ENCODE measurements at places on chromosomes 2 and 18. TPM values are rescaled to one million over a fixed set of nuclear protein-coding genes. Genes with fewer than 3 reads are reported as not detected.
A peak's percentile ranks its signal among the peaks of the same experiment; 100 is the strongest.

The CDH2 gene
- polyA plus RNA-seq, result 0.45 TPM

- no peak overlapping the region for H3K27ac ChIP-seq
- H3K36me3 ChIP-seq, result no peaks in the 10 kb centered on the region
- no peaks in the 10 kb centered on the region for H3K4me1 ChIP-seq
- H3K4me3 ChIP-seq, result no peak overlapping the region
- DNase-seq, result no peak
- no peaks in the 10 kb centered on the region for H3K27me3 ChIP-seq
Observed at GRCh38 chr2:161681046-161681445, 56.8 kb downstream of the SLC4A10 start.

DNA sequence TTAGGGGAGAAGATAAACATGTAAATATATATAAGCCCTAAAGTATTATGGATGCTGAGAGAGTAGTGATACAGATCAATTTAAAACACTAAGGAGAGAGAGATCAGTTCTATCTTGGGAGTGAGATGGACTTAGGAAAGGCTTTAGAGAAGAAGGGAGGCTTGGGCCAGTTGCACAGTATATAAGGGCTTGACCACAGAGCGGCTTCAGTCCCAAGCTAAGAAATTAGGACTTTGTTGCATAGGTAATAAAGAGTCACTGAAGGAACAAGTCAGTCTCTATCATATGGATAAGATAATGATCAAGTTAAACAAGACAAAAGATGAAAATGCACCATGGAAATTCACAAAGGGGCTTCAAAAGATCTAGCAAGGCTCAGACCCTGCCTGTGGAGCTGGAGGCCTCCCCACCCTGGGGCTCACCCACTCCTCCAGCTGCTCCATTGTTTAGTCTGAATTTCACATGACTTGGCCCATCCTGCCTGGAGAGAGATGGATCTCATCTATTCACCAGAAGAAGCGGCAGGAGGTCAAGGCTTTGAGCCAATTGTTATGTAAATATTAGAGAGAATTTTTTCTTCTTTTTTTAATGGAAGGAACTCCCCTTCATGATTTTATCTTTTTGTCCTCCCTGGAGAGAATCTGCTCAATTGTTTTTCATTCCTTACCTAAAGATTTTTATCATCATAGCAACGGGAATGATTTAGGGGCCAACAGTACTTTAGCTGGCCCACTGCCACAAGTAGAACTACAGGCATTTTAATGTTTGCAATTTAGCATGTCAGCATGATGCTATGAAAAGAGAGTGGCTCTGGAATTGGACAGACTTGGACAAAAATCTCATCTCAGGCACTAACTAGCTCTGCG lies 44.0 kb downstream of the GYPC start:
- H3K36me3 ChIP-seq, result peaks cover 9% of the 10 kb centered on the region
- no peak for DNase-seq
- no peaks in the 10 kb centered on the region for H3K4me1 ChIP-seq

GRCh38 chr2:196435189-196435588 lies 204.3 kb upstream of the CCDC150 start:
- no peak overlapping the region for H3K4me3 ChIP-seq
- no peak for DNase-seq
- H3K4me1 ChIP-seq, result no peaks in the 10 kb centered on the region
- H3K27ac ChIP-seq, result no peak overlapping the region
- no peaks in the 10 kb centered on the region for H3K27me3 ChIP-seq
- H3K36me3 ChIP-seq, result no peaks in the 10 kb centered on the region

DNA sequence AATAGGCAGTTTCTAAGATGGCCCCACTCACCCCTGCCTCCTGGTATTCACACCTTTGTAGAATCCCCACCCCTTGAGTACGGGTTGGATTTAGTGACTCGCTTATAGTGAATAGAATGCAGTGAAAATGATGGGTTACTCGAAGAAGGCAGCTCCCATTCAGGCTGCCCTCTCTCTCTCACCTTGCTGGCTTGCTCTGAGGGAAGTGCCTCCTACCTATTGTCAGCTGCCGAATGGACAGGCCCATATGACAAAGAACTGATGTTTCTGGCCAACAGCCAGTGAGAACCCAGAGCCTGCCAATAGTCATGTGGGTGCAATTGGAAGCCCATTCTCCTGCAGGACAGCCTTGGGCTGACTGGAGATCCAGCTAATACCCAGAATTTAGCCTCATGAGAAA lies 22.1 kb upstream of the RNF103 start:
- H3K27me3 ChIP-seq, result no peaks in the 10 kb centered on the region
- no peak overlapping the region for H3K27ac ChIP-seq
- H3K4me3 ChIP-seq, result no peak overlapping the region
- DNase-seq, result no peak

The LIMS2 gene
- polyA plus RNA-seq, result 27.0 TPM

DNA sequence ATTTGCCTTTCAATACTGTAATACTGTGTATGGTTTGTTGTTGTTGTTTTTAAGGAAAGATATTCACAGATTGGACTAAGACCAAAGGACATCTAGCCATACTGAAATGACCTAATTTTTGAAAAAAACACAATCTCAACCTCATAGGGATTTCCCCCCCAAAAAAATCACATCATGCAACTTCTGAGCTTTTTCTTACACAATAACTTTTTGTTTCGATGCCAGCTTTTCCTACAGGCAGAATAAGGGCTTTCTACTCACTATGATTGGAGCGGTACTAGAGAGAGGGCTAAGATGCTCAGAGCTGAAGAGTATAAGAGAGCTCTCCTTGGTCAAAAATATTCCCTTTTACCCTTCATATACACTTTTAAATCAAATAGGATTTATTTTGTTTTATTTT lies 32.4 kb upstream of the SLC3A1 start:
- DNase-seq, result no peak
- H3K27me3 ChIP-seq, result no peaks in the 10 kb centered on the region
- no peak overlapping the region for H3K4me3 ChIP-seq
- no peaks in the 10 kb centered on the region for H3K36me3 ChIP-seq
- peaks cover 7% of the 10 kb centered on the region for H3K4me1 ChIP-seq
- H3K27ac ChIP-seq, result no peak overlapping the region

The TNS1 gene
- not detected for polyA plus RNA-seq

The C1QL2 gene
- polyA plus RNA-seq, result not detected

DNA sequence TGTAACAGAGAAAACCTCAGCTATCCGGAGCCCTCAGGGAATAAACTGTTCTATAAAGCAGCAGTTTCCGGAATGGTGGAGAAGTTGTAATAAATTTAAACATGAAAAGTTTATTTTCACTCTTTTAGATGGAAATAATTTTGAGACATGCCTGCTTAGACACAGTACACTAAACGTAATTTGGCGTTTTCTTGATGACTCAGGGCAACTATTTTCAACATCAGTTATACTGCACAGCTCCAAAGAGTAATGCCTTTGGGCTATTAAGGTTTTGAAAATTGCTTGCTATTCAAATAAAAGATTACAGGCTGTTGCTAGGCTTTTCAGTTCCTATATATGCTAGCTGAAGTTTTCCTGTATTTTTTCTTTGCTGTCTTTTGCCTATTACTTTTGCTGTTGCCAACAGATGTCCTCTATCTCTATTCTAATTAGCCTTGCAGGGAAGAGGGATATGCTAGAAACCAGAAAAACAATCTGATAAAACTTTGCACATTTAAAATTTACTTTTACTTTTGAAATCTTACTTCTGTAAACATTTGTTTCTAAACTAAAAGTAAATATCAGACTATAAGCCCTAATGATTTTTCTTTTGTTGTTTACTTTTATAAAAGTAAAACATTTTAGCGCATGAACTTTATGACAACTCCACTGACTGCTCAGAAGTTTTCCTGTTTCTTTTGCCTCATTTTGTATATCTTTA lies 113.4 kb upstream of the WDSUB1 start:
- H3K27ac ChIP-seq, result no peak overlapping the region
- H3K27me3 ChIP-seq, result no peaks in the 10 kb centered on the region
- DNase-seq, result no peak
- no peaks in the 10 kb centered on the region for H3K4me1 ChIP-seq

DNA sequence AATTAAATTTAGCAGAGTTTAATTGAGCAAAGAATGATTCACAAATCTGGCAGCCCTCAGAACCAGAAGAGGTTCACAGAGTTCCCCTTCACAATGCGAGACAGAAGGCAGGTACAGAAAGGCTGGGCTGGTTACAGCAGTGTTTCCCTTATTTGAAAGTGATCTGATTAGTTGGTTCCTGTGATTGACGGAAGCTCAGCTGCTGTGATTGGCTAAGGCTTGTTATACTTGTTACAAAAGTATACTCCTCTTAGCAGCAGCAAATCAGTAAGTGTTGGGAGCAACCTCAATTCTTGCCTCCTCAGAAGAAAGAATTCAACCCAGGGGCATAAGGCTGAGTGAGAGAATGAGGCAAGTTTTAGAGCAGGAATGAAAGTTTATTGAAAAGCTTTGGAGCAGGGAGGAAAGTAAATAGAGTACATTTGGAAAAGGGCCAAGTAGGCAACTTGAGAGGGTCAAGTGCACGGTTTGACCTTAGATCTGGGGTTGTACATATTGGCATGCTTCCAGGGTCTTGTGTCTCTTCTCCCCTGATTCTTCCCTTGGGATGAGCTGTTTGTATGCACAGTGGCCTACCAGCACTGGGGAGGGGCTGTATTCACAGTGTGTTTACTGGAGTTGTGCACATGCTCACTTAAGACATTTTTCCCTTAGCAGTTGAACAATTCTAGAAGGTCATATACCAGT lies 431.8 kb upstream of the RAB12 start:
- no peak for DNase-seq
- no peaks in the 10 kb centered on the region for H3K4me1 ChIP-seq
- no peak overlapping the region for H3K4me3 ChIP-seq
- H3K27me3 ChIP-seq, result no peaks in the 10 kb centered on the region

The ASPRV1 gene
- 0.91 TPM for polyA plus RNA-seq

- H3K27me3 ChIP-seq, result no peaks in the 10 kb centered on the region
- no peaks in the 10 kb centered on the region for H3K4me1 ChIP-seq
- H3K27ac ChIP-seq, result no peak overlapping the region
- no peak for DNase-seq
- no peak overlapping the region for H3K4me3 ChIP-seq
- H3K36me3 ChIP-seq, result no peaks in the 10 kb centered on the region
Observed at GRCh38 chr2:140154271-140154670, 1374.1 kb upstream of the NXPH2 start.

DNA sequence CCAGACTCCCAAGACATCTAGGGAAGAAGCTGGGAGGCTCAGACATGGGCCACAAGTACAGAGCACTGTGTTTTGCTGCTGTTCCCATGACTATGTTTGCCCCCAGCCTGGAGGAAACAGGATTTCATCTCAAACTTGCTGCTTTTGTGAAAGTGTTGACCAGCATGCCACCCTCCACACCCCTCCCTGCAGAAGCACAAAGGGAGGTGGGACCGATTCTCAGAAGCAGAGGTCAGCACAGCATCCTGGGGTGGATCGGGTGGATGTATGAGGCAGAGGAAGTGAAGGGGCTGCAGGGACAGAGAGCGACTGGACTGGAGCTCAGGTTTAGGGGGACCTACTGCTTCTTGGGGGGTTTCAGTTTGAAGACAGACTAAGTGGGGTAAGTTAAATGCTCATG lies 209.2 kb downstream of the ZNF516 start:
- no peak overlapping the region for H3K4me3 ChIP-seq
- no peaks in the 10 kb centered on the region for H3K4me1 ChIP-seq
- no peaks in the 10 kb centered on the region for H3K36me3 ChIP-seq
- no peak for DNase-seq
- H3K27me3 ChIP-seq, result peaks cover 3% of the 10 kb centered on the region

GRCh38 chr18:59871711-59872362 lies 28.0 kb upstream of the PMAIP1 start:
- H3K27me3 ChIP-seq, result no peaks in the 10 kb centered on the region
- no peaks in the 10 kb centered on the region for H3K4me1 ChIP-seq
- H3K27ac ChIP-seq, result no peak overlapping the region
- no peak overlapping the region for H3K4me3 ChIP-seq
- DNase-seq, result no peak

The HES6 gene
- polyA plus RNA-seq, result 0.61 TPM

GRCh38 chr2:4358837-4359236 lies 655.5 kb downstream of the DCDC2C start:
- no peak for DNase-seq
- no peaks in the 10 kb centered on the region for H3K27me3 ChIP-seq
- no peak overlapping the region for H3K27ac ChIP-seq
- H3K4me3 ChIP-seq, result no peak overlapping the region

- H3K4me1 ChIP-seq, result peaks cover 52% of the 10 kb centered on the region
- peak overlapping the region; percentile 17 for H3K27ac ChIP-seq
- H3K4me3 ChIP-seq, result no peak overlapping the region
- no peaks in the 10 kb centered on the region for H3K36me3 ChIP-seq
- DNase-seq, result peak; percentile 38
Observed at GRCh38 chr2:225025917-225026571, 16.2 kb downstream of the DOCK10 start.

The CRYGC gene
- not detected for polyA plus RNA-seq

The POTEI gene
- not detected for polyA plus RNA-seq

The MSTN gene
- polyA plus RNA-seq, result not detected

The SPDYA gene
- not detected for polyA plus RNA-seq

GRCh38 chr18:58310517-58310916 lies 266.5 kb downstream of the NEDD4L start:
- no peaks in the 10 kb centered on the region for H3K4me1 ChIP-seq
- H3K4me3 ChIP-seq, result peak overlapping the region; percentile 24
- H3K36me3 ChIP-seq, result no peaks in the 10 kb centered on the region
- no peaks in the 10 kb centered on the region for H3K27me3 ChIP-seq
- H3K27ac ChIP-seq, result peak overlapping the region; percentile 53
- peak; percentile 67 for DNase-seq

- no peaks in the 10 kb centered on the region for H3K36me3 ChIP-seq
- H3K27me3 ChIP-seq, result no peaks in the 10 kb centered on the region
- peaks cover 95% of the 10 kb centered on the region for H3K4me1 ChIP-seq
- H3K4me3 ChIP-seq, result peak overlapping the region; percentile 2
- H3K27ac ChIP-seq, result peak overlapping the region; percentile 81
Observed at GRCh38 chr2:105756435-105756834, 11.7 kb downstream of the NCK2 start.

The CPLX4 gene
- not detected for polyA plus RNA-seq

DNA sequence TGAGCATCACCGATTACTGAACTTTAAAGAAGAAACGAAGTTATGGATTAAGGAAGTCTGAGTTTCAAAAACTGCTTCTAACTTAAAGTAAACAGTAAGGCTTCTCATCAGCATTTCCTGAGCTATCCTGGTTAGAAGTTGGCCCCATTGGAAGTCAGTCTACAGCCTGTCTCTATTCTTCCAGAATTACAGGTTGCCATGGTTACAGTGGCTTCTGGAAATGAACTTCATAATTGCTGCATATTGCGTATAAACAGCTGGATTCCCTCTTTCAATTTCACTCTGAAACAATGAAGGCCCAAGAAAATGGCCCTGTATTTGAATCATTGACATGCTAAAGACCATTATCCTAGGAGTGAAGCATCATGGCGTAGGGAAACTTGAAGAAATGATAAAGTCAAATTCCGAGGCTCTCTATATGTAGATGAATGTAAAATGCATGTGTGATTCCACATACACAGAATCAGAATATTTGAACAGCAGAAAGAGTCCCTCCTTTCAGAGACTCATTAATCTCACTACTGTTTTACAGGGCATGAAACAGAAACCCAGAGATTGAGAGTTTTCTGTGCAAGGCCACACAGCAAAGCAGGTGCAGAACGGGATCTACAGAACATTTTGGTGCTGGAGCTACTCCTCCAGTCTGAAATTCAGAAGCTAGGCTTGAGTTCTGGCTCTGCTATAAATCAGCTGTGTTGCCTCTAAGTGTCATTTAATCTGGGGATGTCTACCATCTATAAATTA lies 856.4 kb upstream of the CELF4 start:
- DNase-seq, result no peak
- H3K27ac ChIP-seq, result no peak overlapping the region
- no peaks in the 10 kb centered on the region for H3K36me3 ChIP-seq
- H3K27me3 ChIP-seq, result no peaks in the 10 kb centered on the region
- H3K4me3 ChIP-seq, result no peak overlapping the region

The RTP5 gene
- polyA plus RNA-seq, result not detected
